ENCODE measurements at places on chromosomes 1 and 21. TPM values are rescaled to one million over a fixed set of nuclear protein-coding genes. Genes with fewer than 3 reads are reported as not detected.

OR2T6 gene
- total RNA-seq, result not detected

RGS8 gene
- total RNA-seq, result 0.08 TPM

GRCh38 chr21:28439788-28440187 lies 552.9 kb downstream of the LTN1 start:
- no peak for ATAC-seq

GRCh38 chr1:51515312-51515960 lies 3.6 kb downstream of the EPS15 start:
- ATAC-seq, result no peak

TRIM58 gene
- 0.19 TPM for total RNA-seq

DNA sequence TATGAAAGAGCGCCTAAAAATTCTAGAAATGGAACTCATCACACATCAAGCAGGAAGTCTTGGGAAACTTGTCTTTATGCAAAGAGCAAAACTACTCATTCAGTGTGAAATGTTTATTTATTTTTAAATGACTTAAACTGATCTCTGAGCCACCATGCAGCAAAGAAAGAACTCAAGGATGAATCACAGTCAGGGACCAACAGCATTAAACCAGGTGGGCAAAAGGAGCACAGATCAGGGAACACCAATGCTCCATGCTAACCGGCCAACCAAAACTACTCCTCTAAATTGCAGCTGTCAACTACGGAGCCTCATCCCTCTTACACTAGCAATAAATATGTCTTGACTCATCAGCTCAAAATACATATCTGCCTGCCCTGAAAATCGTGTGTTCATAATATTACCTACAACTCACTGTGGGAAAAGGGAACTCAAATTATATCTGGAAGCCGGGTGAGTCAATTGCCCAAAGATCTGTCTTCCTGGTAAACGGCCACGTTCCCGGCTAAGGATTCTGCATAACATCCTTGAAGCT lies 129.2 kb downstream of the PTPN14 start:
- no peak for ATAC-seq

GRCh38 chr1:70979881-70980280 lies 67.7 kb downstream of the PTGER3 start:
- ATAC-seq, result no peak

DNA sequence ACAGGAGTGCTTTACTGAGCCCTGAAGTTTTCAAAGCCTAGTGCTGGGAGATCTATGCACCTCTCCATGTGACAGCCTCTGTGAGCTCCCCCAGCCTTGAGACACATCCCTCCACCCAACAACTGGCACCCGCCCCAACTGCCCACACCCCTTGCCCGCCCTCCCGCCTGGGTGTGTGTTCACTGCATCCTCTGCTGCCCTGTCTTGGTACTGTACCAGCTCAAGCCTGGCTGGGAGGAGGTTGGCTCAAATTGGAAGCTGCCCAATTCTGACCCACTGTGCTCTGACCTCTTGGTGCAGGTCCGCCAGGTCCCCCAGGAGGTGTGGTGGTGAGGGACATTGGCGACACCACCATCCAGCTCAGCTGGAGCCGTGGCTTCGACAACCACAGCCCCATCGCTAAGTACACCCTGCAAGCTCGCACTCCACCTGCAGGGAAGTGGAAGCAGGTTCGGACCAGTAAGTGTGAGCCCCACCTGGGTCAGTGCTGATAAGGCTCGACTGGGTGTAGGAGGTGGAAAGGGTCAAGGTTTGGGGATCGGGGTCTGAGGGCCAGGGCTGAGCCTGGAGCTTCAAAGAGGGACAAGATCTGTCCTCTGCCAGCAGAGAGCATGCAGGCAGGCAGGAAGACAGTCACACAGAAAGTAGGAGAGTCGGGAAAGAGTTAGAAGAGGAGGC lies 18.0 kb downstream of the TMEM81 start:
- ATAC-seq, result no peak

C1orf94 gene
- not detected for total RNA-seq

TSPAN1 gene
- not detected for total RNA-seq

DNA sequence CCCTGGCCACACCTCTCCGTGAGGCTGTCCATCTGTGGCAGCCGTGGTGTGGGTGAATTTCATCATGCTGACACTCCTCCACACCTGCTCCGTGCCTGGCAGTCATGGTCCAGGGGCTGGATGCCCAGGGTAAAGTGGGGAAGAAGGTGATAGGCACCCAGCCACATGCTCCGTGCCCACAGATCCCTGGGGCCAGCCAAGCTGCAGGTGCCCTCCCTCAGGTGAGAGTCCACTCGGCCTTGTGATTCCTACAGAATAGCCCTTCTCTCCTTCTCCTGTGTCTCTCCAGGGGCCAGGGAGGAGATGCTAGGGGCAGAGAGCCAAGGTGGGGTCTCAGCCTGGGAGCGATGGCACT lies 16.8 kb upstream of the POFUT2 start:
- no peak for ATAC-seq

IRF6 gene
- total RNA-seq, result 0.35 TPM

GRCh38 chr1:233105225-233105624 lies 154.8 kb downstream of the NTPCR start:
- no peak for ATAC-seq

- ATAC-seq, result peak; percentile 81
Observed at GRCh38 chr1:44707959-44708831, 22.8 kb downstream of the RNU5D-1 start.

- ATAC-seq, result peak; percentile 63
Observed at GRCh38 chr1:78060857-78061563, 15.2 kb downstream of the GIPC2 start.

TMEM201 gene
- 25.5 TPM for total RNA-seq

ATP1B1 gene
- 51.8 TPM for total RNA-seq

RYR2 gene
- total RNA-seq, result 0.26 TPM

GRCh38 chr1:186494832-186495271 lies 33.9 kb upstream of the PDC start:
- ATAC-seq, result peak; percentile 39

DNA sequence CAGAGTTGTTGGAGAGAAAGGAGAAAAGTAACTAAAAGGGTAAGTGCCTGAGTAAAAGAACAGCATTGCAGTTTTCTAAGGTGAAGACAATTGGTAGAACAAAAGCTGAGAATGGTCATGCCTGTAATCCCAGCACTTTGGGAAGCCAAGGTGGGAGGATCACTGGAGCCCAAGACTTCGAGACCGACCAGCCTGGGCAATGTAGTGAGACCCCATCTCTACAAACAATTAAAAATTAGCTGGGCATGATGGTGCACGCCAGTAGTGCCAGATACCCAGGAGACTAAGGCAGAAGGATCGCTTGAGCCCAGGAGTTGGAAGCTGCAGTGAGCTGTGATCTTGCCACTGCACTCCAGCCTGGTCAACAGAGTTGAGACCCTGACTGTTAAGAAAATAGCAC lies 15.2 kb upstream of the PGD start:
- no peak for ATAC-seq

GRCh38 chr1:31799196-31799894 lies 16.5 kb downstream of the SPOCD1 start:
- ATAC-seq, result no peak

DNA sequence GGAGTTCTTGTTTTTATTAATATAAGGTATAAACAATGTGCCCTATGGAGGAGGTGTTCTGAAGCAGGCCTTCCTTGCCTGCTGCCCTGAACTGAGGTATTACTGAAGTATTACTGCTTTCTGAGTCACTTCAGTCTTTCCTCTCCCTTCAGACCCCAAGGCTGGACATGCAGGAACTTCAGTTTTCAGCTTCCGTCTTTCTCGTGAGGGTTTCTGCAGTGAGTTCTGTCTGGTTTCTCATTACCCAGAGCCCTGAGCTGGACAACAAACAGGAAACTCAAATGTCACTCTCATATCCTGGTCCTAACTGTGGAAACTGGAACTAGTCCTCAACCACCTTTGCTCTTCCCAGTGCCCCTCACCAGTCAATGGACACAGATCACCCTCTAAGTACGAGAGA lies 46.8 kb downstream of the ELAVL4 start:
- no peak for ATAC-seq

GRCh38 chr1:107896401-107896800 lies 68.6 kb downstream of the VAV3 start:
- ATAC-seq, result no peak

DNA sequence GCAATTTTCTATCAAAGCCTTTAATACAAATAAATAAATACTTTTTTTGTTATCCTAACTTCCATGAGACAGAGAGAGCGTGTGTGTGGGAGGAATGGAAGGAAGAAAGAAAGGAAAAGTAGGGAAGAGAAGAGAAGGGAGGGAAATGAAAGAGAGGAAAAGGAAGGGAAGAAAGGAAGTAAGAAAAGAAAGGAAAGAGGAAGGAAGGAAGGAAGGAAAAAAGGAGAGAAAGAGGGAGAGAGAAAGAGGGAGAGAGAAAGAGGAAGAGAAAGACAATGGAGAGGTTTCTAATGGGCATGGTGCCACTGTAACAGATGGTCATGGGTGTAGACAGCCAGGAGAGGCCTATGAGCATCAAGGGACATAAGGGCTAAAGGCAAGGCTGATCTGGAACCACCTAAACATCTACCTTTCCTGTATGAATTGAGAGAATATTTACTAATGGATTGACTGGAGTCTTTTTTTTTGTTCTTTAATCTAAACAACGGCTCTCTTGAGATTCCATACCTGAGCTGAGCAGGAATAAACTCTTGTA lies 234.9 kb downstream of the PTPRC start:
- ATAC-seq, result no peak

- ATAC-seq, result no peak
Observed at GRCh38 chr21:29650523-29651022, 289.2 kb downstream of the GRIK1 start.

DNA sequence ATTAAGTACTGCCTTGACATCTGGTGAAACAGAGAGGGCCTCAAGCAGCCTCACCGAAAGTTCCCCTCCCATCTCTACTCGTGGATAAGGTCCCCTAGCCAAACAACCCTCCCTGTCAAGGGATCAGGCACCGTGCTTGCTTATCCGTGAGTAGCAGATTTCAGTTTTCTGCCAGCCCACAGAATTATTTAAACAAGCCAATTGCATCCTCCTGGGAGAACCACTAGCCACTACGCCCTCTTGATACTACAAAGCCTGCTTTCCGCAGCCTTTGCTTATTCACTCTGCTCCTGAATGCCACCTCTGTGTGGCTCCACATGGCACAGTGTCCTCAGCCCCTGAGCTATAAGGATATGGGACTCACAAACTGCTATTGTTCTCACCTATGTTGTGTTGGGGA lies 5.9 kb upstream of the TFF2 start:
- no peak for ATAC-seq
